Tibial nerve (tissue), 4 donors: ENCODE measurements at places on chromosomes 3 and 15. TPM values are rescaled to one million over a fixed set of nuclear protein-coding genes. Genes with fewer than 3 reads are reported as not detected.

DNA sequence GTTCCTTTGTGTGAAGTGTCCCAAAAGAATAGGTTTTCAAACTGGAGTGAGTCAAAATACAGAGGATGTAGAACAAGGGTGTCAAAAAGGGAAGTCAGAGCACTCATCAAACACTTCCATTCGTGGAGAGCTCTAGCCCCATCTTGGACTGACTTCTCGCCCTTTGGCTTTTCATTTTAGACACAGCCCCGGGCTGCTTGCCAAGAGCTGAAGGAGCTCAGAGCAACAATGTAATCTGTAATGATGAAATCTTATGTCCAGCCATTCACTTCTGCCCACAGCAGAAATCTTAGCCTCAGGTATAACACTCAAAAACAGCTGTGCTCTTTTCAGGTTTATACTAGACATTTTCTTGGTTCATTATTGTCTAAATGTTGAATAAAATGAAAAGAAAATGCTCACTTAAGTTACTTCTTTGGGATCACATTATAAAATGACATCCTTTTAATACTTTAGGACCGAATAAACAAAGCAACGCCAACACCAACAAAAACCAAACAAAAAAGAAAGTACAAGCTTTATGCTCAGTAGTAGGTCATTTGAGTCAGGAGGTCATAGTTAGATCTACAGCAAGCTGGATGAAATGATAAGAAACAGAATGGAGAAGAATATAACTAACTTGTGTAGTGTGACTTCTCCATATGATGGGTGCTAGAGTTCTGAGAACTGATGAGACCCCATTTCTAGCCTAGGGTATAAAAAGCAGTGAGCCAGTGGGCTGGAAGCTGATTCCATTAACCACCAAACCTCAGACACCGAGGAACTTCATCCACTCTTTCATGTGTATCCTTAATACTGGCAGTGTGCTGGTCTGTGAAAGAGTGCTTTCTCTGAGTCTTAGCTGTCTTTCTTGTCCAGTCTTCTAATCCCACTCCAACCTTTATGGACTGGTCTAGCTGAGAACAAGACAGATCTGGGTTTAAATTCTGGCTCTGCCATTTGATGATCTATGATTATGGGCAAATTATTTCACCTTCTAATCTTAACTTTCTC lies 131.8 kb upstream of the SLC7A14 start:
- no peak overlapping the region for H3K4me3 ChIP-seq
- no peak overlapping the region for H3K27ac ChIP-seq
- no peaks in the 10 kb centered on the region for H3K27me3 ChIP-seq
- H3K4me1 ChIP-seq, result no peaks in the 10 kb centered on the region

DNA sequence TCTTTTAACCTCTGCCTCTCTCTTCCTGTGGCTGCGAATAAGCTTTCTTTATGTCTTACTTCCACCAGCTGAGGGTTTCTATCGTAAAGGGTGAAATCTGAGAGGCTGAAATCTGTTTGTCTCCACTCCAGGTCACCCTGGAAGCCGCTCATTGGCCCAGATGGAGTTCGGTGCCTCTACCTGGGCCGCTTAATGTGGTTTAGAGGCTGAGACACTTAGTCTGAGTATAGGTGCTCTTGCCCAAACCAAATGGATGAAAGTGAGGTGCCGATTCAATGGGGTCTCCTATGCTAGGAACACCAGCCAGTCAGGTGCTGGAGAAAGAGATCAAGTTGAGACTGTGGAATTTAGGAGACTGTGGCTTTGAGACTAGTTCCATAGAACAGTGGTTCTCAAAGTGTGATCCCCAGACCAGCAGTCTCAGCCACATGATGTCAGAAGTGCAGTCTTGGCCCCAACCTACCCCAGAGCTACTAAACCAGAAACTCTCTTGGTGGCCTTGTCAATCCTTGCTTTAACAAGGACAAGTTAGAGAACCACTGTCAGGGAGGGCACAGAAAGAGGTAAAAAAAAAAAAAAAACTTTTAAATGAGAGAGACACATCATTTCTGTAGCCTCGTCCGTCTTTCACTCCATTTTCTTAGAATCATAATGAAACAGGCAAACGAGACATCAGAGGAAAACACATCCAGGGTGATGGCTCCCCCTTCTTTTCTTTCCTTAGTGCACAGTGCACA lies 54.9 kb upstream of the CCR2 start:
- H3K4me1 ChIP-seq, result peaks cover 3% of the 10 kb centered on the region
- no peaks in the 10 kb centered on the region for H3K27me3 ChIP-seq
- no peak overlapping the region for H3K4me3 ChIP-seq
- DNase-seq, result no peak
- H3K36me3 ChIP-seq, result no peaks in the 10 kb centered on the region

- H3K27me3 ChIP-seq, result no peaks in the 10 kb centered on the region
- DNase-seq, result no peak
- H3K4me1 ChIP-seq, result no peaks in the 10 kb centered on the region
- no peak overlapping the region for H3K27ac ChIP-seq
- no peak overlapping the region for H3K4me3 ChIP-seq
These were observed 346.1 kb downstream of the EPHB1 start for GRCh38 chr3:135141160-135141559.

DNA sequence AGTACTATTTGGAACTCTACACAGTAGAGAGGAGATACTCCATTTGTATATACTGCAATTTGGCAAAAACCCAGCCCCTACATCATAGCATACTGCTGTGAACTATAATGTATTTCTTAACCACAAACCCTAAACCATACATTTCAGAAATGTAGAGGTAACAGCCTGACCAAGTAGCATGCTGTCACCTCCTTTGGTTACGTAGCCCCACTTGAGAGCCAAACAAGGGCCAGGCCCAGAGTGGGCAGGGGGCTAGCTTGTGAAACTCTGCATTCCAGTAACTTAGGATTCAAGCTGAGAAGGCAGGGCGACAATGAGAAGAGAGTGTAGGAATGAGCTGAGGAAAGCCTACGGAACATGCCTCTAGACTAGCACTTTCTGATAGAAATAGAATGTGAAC lies 135.8 kb downstream of the GREM1 start:
- no peak for DNase-seq
- H3K27me3 ChIP-seq, result no peaks in the 10 kb centered on the region
- H3K4me1 ChIP-seq, result no peaks in the 10 kb centered on the region
- no peak overlapping the region for H3K4me3 ChIP-seq
- H3K27ac ChIP-seq, result no peak overlapping the region
- no peaks in the 10 kb centered on the region for H3K36me3 ChIP-seq

GRCh38 chr15:43134157-43134635 lies 810 bp downstream of the TMEM62 start:
- H3K27ac ChIP-seq, result peak overlapping the region; percentile 53
- H3K4me1 ChIP-seq, result peaks cover 3% of the 10 kb centered on the region
- peak overlapping the region; percentile 86 for H3K4me3 ChIP-seq
- peaks cover 7% of the 10 kb centered on the region for H3K36me3 ChIP-seq

DNA sequence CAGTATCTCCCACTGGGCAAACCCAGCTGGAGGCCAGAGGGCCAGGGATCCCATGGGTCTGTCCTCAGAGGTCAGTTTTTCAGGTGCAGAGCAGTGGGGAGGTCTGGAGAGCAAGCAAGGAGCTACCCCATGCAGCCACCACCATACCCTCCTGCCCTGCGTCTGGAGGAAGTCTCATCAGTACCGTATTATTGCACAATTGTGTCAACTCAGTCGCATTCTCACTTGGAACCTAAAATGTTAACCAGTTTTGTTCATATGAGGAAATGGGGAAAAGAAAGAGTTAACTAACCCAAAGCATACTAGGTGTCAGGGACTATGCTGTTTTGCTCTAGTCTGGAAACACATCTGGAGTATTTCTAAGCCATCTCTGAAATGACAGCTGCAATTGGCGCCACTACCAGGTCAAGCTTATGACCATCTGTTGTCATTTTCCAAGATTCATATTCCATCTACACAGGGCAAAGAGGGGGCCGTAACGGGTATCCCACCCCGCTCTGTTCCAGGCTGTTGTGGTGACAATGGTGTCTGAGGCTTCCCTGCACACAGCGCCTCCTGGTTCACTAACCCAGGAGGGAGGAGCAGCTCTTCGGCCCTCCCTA lies 16.9 kb upstream of the APBA2 start:
- no peak overlapping the region for H3K27ac ChIP-seq
- no peaks in the 10 kb centered on the region for H3K4me1 ChIP-seq
- no peaks in the 10 kb centered on the region for H3K36me3 ChIP-seq
- H3K4me3 ChIP-seq, result no peak overlapping the region

DNA sequence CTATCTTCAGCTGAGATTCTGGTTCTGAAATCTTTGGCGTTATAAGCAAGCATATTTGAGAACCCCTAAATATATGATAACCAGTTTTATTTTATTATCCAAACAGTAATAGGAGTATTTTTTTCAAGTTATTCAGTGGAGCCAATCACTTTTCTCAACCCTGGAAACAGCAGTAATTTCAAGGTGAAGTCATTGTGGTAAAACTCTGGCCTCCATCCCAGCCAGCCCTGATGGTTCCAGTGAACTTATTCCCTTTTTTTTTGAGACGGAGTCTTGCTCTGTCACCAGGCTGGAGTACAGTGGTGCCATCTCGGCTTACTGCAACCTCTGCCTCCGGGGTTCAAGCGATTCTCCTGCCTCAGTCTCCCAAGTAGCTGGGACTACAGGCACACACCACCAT lies 545.4 kb upstream of the IL12A start:
- no peak overlapping the region for H3K4me3 ChIP-seq
- DNase-seq, result no peak
- H3K36me3 ChIP-seq, result no peaks in the 10 kb centered on the region
- H3K27me3 ChIP-seq, result no peaks in the 10 kb centered on the region
- no peak overlapping the region for H3K27ac ChIP-seq

- H3K36me3 ChIP-seq, result no peaks in the 10 kb centered on the region
- no peaks in the 10 kb centered on the region for H3K4me1 ChIP-seq
- no peak overlapping the region for H3K27ac ChIP-seq
- no peaks in the 10 kb centered on the region for H3K27me3 ChIP-seq
These were observed 48.1 kb upstream of the USP3 start for GRCh38 chr15:63456258-63456657.

DNA sequence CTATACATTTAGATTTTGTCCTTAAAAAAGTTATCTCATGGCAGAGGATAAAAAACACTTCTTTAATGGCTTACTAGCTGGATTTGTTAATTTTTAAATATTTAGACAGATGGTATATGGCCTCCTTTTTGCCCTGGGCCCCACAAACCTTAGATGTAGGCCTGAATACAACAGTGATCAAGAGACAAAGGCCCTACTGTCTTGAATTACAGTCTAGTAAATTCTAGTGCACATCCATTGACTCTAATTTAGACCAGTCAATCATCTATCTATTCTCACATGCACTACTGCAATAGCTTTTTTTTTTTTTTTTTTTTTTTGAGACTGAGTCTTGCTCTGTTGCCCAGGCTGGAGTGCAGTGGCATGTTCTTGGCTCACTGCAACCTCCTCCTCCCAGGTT lies 452.8 kb downstream of the FHIT start:
- H3K4me1 ChIP-seq, result no peaks in the 10 kb centered on the region
- no peaks in the 10 kb centered on the region for H3K27me3 ChIP-seq
- no peak overlapping the region for H3K4me3 ChIP-seq

DNA sequence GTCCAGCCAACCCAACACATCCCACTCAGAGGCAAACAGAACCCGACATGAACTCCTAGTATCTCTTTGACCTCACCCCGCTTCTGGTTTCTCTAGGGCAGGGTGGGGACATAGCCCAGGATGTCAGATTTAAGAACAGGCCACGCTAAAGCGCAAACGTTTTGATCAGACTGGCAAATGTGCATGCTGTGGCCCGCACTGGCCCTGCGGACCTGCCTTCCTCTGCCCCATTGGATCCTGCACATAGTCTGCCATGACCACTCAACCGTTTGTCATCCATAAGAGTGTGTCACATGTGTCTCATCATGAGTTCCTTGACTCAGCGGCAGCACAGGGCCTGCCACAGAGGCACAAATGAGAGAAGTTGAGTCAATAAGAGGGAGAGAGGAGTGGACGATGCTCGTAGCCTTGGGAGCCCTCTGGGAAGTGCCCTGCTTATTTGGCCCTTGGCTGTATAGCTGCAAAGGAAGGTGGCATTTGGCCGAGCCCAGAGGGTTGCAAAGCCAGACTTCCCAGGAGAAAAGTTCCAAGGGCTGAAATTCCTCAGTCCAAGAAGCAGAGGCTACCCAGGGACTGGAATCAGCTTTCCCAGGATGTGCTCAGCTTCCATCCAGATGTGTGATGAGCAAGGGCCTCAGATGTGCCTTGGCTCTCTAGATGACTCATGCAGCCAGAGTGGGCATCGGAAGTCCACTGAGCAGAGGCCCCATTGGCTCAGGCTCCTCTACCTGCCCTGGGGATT lies 55.5 kb upstream of the SLCO2A1 start:
- H3K27ac ChIP-seq, result no peak overlapping the region
- H3K4me3 ChIP-seq, result no peak overlapping the region
- no peaks in the 10 kb centered on the region for H3K4me1 ChIP-seq
- no peaks in the 10 kb centered on the region for H3K27me3 ChIP-seq
- no peaks in the 10 kb centered on the region for H3K36me3 ChIP-seq

GRCh38 chr15:81152339-81152738 lies 18.3 kb downstream of the CFAP161 start:
- H3K4me3 ChIP-seq, result no peak overlapping the region
- H3K4me1 ChIP-seq, result no peaks in the 10 kb centered on the region
- H3K27ac ChIP-seq, result no peak overlapping the region
- no peaks in the 10 kb centered on the region for H3K36me3 ChIP-seq

DNA sequence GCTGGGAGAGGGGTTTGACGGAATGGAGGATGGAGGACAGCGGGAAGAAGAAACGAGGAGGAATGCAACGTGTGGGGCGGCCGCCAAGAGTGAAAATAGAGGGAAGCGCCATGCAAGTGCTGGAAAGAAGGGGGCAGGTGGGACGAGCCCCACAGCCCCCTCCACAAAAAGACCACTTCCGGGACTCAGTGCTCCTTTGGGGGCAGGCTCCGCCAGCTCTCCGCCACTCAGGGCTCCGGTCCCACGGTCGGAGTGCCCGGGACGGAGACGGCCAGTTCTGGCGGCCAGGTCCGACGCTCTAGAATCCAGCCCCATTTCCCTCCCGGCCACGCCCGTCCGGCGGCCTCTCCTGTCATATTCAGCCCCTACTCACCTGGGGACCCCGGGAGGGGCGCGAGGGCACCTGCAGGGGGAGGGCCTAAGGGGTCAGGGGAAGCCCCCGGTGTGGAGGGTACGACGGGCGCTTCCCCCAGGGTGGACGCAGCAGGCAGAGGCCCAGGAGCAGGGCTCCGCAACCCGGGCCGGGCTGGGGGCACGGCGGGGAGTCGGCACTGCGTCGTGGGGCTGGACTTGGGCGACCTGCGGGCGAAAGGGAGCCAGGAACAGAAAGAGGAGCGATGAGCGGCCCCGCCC lies 25.5 kb upstream of the CSPG4 start:
- H3K4me3 ChIP-seq, result peak overlapping the region; percentile 83
- peak overlapping the region; percentile 49 for H3K27ac ChIP-seq
- H3K4me1 ChIP-seq, result peaks cover 12% of the 10 kb centered on the region
- no peak for DNase-seq
- no peaks in the 10 kb centered on the region for H3K36me3 ChIP-seq
- H3K27me3 ChIP-seq, result no peaks in the 10 kb centered on the region

ZNF774 gene
- total RNA-seq, result 0.90 TPM

IL16 gene
- 71.1 TPM for total RNA-seq

MST1R gene
- 2.2 TPM for total RNA-seq

PLA2G4B gene
- total RNA-seq, result 1.8 TPM

MYEF2 gene
- total RNA-seq, result 29.4 TPM

STARD9 gene
- 66.6 TPM for total RNA-seq

FBLN2 gene
- total RNA-seq, result 185 TPM

ZNF148 gene
- total RNA-seq, result 19.5 TPM
